ENCODE measurements at places on chromosomes 12 and 14. TPM values are rescaled to one million over a fixed set of nuclear protein-coding genes. Genes with fewer than 3 reads are reported as not detected.

GRCh38 chr12:108980831-108981618, 39.8 kb downstream of the SVOP start:
- H3K36me3 ChIP-seq, result no peaks in the 10 kb centered on the region
- H3K27ac ChIP-seq, result no peak overlapping the region
- H3K4me1 ChIP-seq, result no peaks in the 10 kb centered on the region
- DNase-seq, result no peak
- H3K27me3 ChIP-seq, result no peaks in the 10 kb centered on the region

DNA sequence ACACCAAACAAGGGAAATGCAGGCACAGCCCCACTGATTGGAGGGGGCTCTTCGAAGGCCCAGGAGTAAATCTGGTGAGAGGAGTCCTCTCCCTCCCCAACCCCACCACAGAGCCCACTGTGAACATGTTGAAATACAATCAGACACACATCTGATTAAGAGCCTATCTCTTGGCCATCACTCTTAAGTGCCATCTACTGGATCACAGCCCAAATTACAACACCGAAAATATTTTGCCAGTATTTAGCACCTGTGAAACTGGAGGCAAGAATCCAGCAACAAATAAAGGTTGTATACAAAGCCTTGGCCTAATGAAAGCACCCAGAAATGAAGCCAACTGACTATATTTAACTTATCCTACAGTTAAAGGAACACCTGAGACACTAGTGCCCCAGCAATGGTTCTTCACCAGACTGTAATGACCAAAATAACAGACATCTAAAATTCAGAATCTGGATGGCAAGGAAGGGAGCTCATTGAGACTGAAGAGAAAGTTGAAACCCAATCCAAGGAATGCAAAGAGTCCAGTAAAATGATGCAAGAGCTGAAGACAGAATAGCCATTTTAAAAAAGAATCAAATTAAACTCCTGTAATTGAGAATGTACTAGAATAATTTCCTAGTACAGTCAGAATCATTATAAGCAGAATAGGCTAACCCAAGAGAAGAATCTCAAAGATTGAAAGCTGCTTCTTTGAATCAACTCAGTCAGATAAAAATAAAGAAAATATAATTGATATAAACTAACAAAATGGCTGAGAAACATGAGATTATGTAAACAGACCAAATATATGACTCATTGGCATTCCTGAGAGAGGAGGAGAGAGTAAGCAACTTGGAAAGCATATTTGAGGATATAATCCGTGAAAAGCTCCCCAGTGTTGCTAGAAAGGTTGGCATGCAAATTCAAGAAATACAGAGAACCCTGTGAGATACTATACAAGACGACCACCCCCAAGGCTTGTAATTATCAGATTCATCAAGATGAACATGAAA, 1117.0 kb downstream of the FLRT2 start:
- H3K27me3 ChIP-seq, result no peaks in the 10 kb centered on the region
- no peak overlapping the region for H3K4me3 ChIP-seq
- H3K36me3 ChIP-seq, result no peaks in the 10 kb centered on the region
- no peak overlapping the region for H3K27ac ChIP-seq
- no peaks in the 10 kb centered on the region for H3K4me1 ChIP-seq
- no peak for DNase-seq

- no peaks in the 10 kb centered on the region for H3K27me3 ChIP-seq
- H3K36me3 ChIP-seq, result no peaks in the 10 kb centered on the region
- H3K4me1 ChIP-seq, result no peaks in the 10 kb centered on the region
- DNase-seq, result no peak
Observed at GRCh38 chr12:71719647-71720370, 33.9 kb downstream of the TMEM19 start.

DNA sequence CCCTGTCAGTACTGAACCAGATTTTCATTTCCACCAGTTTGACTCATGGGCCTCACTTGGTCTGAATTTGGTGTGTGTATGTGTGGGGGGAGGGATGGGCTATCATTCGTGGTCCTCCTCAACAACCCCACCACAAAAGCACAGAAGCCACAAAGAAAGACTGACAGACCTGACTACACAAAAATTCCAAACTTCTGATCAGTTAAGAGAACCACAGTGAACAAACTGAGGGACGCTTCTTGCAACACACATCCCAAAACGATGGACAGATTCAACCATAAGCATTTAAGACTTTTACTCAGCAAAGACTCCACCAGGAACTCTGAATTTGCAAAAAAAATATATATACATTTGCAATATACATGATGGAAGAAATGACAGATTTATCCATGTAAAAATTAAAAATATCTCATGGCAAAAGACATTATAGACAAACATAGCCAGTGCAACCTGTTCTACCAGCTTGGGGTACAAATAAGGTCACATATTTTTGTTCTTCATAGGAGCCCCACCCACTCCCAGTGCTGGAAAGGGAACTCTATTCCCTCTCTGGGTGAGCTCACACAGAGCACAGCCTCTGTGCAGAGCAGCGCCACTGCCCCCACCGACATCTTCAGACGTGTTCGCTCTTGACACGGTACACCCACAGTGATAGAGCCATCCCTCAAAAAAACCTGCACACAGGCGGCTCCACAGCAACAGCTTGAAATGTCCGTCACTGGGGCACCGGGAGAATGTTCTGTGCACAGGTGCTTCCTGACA, 49.7 kb downstream of the JAG2 start:
- no peaks in the 10 kb centered on the region for H3K4me1 ChIP-seq
- no peaks in the 10 kb centered on the region for H3K36me3 ChIP-seq
- H3K27me3 ChIP-seq, result no peaks in the 10 kb centered on the region
- no peak overlapping the region for H3K4me3 ChIP-seq
- DNase-seq, result no peak
- no peak overlapping the region for H3K27ac ChIP-seq

Gene ANHX
- not detected for total RNA-seq

Gene ALG10
- 7.5 TPM for total RNA-seq

DNA sequence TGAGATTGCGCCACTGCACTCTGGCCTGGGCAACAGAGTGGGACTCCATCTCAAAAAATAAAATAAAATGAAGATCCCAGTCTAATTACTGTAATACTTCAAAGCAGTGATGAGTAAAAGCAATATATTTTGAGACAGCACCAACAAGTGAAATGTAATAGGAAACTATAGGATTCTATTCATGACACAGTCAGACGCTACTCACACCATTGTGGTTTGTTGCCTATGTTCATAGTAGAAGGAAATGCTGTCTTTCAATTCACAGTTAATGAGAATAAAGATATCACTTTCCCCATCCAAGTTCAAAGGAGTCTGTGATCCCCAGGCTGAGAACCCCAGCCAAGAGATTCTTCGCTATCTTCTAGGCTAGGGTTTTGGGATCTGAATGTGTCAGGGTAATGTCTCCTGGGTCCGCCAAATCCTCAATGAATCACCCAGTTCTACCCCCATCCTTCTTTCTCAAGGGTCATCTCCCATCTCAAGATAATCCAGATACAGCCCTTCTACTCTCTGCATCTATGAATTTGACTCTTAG, 16.6 kb upstream of the DTX1 start:
- no peak overlapping the region for H3K4me3 ChIP-seq
- H3K36me3 ChIP-seq, result no peaks in the 10 kb centered on the region
- H3K27me3 ChIP-seq, result peaks cover 5% of the 10 kb centered on the region
- H3K4me1 ChIP-seq, result no peaks in the 10 kb centered on the region
- no peak for DNase-seq
- H3K27ac ChIP-seq, result no peak overlapping the region

DNA sequence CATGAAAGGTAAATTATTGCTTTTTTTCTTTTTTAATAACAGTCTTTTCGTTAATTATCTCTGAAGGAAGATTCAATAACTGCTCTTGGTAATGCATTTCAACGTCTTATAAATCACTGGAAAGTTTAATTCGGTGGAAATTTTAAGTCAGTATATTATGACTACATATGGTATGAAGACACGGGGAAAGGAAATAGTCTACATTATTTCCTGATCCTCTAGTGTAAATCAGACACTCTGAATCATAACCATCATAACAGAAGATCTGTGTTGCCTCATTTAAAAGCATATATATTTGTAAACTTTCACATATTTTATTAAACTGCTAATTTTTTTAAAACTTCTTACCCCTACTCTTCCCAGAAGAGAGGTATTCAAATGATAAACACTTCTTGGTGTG, 53.7 kb downstream of the EFCAB11 start:
- H3K27me3 ChIP-seq, result no peaks in the 10 kb centered on the region
- no peaks in the 10 kb centered on the region for H3K4me1 ChIP-seq
- no peak overlapping the region for H3K27ac ChIP-seq
- H3K4me3 ChIP-seq, result no peak overlapping the region
- DNase-seq, result no peak

Gene SDS
- total RNA-seq, result 5.7 TPM

- no peaks in the 10 kb centered on the region for H3K36me3 ChIP-seq
- DNase-seq, result no peak
- no peaks in the 10 kb centered on the region for H3K27me3 ChIP-seq
- no peaks in the 10 kb centered on the region for H3K4me1 ChIP-seq
- no peak overlapping the region for H3K27ac ChIP-seq
- H3K4me3 ChIP-seq, result no peak overlapping the region
Observed at GRCh38 chr12:113860950-113861349, 105.2 kb downstream of the RBM19 start.

Gene CLECL1
- not detected for total RNA-seq

DNA sequence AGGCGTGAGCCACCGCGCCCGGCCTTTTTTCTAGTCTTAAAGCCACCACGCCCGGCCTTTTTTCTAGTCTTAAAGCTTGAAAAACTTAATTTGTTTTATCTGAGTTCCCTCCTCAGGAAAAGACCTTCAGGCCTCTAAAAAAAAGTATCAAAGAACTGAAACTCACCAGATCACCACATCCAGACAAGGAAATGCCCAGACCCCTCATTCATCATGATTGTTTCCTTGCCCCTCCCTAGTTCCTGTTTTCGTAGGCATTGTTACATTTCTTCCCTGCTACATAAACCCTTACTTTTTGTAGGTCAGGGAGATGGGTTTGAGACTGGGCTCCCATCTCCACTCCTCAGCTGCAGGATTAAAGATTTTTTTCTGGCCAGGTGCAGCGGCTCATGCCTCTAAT, 21.1 kb upstream of the VWF start:
- no peak overlapping the region for H3K4me3 ChIP-seq
- DNase-seq, result no peak
- H3K4me1 ChIP-seq, result no peaks in the 10 kb centered on the region
- H3K27me3 ChIP-seq, result no peaks in the 10 kb centered on the region
